ENCODE measurements at places on chromosomes 2 and 18.

DNA sequence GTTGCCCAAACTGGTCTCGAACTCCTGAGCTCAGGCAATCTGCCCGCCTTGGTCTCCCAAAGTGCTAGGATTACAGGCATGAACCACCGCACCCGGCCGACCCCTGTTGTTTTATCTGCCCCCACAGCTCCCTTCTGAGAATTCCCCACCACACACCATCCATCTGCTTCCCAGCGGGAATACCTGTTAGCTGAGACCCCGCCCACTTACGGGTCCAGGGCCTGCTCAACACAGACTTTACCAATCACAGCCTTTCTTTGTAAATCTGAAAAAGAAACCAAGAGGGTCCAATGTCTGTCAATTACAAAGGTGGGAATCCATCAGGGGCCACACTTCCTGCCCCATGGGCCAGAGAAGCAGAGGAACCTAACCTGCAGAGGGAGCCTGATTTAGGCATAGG, 14.2 kb upstream of the CABLES1 start:
- DNase-seq, result no peak

GRCh38 chr2:200021449-200022114, 66.2 kb downstream of the MAIP1 start:
- no peak for DNase-seq

DNA sequence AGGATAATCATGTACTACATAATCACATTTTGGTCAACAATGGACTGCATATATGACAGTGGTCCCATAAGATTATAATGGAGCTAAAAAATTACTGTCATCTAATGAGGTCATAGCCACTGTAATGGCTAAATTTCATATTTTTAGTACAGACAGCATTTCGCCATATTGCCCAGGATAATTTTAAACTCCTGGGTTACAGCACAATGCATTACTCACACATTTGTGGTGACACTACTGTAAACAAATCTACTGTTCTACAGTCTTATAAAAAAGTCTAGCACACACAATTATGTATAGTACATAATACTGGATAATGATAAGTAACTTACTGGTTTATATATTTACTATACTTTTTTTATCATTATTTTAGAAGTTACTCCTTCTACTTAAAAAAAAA, 12.8 kb downstream of the EIF2AK2 start:
- DNase-seq, result no peak

- no peak for DNase-seq
Measured at GRCh38 chr2:66700677-66701066, 265.7 kb downstream of the MEIS1 start.

GRCh38 chr2:237181844-237182243, 96.2 kb downstream of the COPS8 start:
- DNase-seq, result no peak

DNA sequence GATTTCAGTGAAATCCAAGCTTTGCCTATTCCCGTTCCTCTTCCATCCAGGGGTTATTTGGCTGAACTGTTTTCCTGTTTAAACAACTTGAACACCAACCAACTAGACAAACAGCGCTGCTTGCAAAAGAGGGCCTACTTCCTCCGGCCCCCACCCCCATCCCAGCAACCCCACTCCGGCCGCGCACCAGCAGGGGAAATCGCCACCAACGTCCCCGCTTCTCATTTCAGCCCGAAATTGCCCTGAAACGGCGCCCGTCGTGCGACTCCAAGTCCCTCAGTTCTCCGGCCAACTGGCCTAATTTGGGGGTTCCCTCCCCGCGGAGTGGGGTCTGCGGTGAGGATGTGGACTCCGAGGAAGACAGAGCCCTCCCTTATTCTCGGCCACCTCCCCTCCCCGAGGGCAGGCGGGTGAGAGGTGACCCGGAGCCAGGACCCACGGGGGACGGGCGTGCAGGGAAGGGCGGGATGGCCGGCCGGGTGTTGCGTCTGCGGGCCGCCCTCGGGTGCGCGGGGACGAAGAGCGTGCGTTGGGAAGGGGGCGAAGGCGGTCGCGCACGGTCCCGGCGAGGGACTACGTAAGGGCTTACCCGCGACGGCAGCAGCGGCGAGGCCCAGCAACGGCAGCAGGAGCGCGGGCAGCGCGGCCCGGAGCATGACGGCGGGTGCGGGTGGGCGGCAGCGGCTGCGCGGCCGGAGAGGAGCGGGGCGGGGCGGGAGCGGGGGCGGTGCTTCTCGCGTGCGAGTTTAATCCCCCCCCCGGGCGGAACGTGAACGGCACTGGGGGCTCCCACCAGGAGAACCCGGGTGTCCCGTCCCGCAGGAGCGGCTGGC, at the start of gene CD302:
TSS of gene CD302 (minus strand) at position 666 of the 833 bp plus-strand sequence. CDS start at position 656, 10 bp downstream.
- no peak for DNase-seq

DNA sequence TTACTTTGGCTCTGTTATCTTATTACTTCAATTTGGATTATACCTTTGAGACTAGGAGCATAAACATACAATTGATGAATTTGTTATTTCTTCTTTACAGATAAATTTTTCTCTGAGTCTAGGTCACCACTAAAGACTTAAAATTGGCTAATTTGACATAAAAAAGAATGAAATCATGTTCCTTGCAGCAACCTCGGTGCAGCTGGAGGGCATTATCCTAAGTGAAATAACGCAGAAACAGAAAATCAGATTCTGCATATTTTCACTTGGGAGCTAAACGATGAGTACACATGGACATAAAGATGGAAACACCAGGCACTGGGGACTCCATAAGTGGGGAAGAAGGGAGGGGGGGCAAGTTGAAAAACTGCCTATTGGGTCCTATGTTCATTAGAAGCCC, 172.8 kb upstream of the SESTD1 start:
- no peak for DNase-seq

GRCh38 chr2:159106109-159106508, 137.7 kb downstream of the TANC1 start:
- no peak for DNase-seq

GRCh38 chr2:173149491-173149890, 73.8 kb downstream of the MAP3K20 start:
- no peak for DNase-seq

DNA sequence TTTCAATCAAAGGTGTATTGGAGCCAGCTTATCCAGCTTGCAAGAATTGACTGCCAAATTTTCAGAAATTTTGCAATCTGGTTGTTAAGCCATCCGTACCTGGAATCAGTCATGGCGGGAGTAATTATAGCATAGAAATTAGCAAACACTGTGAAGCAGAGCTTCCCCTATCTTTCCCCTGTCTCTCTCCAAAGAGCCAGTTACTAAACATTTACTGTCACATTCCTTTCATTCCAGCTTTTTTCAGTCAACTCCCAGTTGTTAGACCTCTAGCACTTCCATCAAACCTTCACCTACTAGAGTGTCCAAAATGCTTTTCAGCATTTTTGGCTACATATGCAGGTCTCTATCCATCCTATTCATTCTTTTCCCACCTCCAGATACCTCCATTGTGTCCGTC, 137.4 kb downstream of the MC4R start:
- no peak for DNase-seq

GRCh38 chr2:169012812-169013627, 18.1 kb downstream of the ABCB11 start:
- DNase-seq, result no peak

DNA sequence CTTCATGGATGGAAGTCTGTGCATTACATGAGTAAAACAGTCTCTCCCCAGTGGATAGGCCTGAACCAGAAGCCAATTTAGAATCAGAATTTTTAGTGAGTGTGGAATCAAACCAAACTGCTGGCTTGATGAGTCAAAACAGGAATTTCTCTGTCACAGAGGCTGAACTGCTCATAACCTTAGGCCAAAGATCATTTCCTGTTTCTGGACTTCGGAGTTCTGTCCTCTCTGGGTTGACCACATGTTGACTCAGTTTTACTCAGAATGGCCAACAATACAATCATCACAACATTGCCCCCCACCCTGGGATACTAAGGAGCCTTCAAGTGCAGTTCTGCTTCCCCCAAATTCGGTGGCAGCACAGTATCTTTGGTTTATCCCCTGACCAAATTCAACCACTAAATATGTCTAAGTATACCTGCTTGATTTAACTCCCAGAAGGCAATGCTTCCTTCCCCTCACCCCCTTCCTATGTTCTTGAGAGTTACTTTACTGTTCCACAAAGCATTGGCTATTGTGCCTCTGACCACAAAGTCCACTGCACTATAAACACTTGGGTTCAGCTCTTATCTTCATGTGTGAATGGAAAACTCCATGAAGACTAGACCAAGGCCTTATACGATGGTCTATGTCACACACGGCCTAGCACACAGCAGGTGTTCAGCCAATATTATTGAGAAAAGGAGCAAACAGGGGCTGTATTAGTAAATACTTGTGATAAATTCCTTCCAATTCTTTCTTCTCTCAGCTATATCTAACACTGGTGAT, 67.8 kb downstream of the NXPH2 start:
- DNase-seq, result no peak

DNA sequence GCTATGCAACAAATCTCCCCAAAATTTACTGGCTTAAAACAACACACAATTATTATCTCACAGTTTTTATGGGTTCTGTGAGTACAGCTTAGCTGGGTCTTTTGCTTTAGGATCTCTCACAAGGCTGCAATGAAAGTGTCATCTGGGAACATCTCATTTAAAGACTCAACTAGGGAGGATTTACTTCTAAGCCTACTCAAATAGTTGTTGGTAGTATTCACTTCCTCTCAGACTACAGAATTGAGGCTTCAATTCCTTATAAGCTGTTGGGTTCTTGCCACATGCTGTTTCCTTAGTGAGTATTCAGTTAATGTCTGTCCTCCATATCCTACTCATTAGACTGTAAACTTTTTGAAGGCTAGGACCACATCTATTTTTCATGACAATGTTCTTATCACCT, 72.3 kb downstream of the MDH1 start:
- no peak for DNase-seq

GRCh38 chr2:196590286-196590685, 49.2 kb upstream of the CCDC150 start:
- DNase-seq, result no peak

DNA sequence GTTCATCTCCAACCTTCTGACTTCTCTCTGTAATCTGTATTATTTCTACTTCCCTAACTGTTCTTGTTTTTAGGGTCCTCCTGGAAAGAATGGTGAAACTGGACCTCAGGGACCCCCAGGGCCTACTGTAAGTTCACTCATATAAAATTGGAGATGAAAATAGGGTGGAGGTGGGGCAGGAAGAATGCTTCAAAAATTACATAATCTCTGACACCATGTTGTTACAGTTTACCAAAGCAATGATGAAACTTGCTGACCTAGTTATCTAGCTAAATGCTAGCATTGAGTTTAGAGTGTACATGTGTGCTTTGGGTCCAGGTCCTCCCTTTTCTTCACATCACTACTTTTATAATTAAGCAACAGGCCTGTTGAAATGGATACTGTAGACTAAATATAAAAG, 23.1 kb downstream of the COL3A1 start:
- no peak for DNase-seq

DNA sequence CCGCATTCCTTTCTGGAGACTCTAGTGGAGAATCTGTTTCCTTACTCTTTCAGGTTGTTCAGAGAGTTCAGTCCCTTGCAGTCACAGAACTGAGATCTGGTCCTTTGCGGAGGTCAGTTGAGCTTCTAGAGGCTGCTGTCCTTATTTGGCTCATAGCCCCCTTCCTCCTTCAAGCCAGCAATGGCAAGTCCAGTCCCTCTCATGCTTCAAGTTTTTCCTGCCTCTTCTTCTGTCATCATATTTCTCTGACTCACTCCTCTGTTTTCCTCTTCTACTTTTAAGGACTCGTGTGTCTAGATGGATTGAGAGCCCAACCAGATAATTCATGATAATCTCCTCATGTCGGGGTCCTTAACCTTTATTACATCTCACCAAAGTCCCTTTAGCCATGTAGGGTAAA, 173.5 kb upstream of the FOSL2 start:
- no peak for DNase-seq

GRCh38 chr18:35571138-35571537, 10.4 kb upstream of the GALNT1 start:
- no peak for DNase-seq

GRCh38 chr2:38690499-38691420, 24.8 kb downstream of the GALM start:
- DNase-seq, result no peak

DNA sequence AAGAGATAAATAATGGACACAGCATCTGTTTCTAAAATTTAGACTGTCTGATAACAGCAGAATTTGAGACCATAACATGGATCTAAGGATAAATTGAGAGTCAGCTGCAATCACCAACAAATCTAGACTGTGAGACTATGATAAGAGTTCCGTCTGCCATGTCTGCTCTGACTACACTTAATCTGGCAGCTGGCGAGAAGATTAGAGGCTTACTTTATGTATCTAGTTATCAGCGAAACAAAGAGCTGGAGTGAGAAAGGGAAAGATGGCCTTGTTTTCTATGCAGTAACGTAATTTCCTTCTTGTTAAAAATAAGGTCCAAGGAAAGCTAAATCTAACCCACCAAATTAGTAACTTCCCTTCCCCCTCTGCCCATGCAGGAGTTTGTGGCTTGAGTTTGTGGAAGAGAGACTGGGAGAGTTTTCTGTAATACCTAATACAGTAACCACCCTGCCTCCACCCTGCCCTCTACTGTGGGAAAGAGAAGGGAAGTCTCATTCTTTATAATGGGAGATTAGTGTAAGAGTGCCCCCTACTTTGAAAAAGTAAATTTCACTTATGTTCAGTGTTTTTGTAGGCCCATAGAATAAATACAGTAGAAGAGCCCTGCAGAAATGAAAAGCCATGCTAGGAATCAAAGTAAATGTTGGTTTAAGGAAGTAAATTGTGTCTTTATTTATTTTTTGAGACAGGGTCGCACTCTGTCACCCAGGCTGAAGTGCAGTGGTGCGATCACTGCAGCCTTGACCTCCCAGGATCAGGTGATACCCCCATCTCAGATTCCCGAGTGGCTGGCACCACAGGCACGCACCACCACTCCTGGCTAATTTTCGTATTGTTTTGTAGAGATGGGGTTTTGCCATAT, 27.5 kb downstream of the EML4 start:
- DNase-seq, result peak; percentile 67

GRCh38 chr2:158932131-158932645, 36.3 kb upstream of the TANC1 start:
- no peak for DNase-seq

DNA sequence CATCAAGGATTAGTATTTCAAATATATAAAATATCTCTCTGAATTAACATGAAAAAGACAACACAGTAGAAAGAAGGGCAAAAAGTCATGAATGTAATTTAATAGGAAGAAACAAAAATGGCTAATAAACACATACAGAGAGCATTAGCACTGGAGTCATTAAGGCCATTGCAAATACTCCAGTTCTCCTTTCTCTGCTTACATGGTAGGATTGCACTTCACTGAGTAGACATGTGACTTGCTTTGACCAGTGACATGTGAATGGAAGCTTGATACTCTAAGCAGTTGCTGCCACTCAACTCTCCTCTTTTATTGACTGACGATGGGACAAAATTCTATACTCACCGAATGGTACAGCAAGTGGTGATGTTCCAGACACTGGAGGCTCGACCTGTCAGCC, 153.9 kb upstream of the LGALSL start:
- no peak for DNase-seq

- DNase-seq, result no peak
Measured at GRCh38 chr2:180240774-180241173, 233.7 kb upstream of the CWC22 start.

DNA sequence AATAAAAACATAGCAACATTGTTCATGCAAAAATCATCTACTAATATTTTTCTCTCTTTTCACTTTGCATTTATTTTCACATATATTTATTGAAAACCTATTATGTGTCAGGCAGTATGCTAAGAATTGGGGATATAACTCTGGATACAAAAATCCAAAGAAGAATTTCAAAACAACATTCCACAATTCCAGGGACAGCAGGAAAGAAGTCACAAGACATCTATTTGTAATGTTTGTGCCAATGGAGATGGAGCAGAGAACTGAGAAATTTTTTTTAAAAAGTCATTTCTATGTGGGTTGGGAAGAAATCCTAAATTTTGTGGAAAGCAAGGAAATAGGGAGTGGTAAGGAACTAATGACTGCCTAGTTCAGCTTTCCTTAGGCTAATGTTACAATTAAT, 128.6 kb upstream of the TLK1 start:
- DNase-seq, result no peak

Measured in RPMI8226 (cell line).